Natural killer cell (primary cell): ENCODE measurements at places on chromosomes 7 and 10.

DNA sequence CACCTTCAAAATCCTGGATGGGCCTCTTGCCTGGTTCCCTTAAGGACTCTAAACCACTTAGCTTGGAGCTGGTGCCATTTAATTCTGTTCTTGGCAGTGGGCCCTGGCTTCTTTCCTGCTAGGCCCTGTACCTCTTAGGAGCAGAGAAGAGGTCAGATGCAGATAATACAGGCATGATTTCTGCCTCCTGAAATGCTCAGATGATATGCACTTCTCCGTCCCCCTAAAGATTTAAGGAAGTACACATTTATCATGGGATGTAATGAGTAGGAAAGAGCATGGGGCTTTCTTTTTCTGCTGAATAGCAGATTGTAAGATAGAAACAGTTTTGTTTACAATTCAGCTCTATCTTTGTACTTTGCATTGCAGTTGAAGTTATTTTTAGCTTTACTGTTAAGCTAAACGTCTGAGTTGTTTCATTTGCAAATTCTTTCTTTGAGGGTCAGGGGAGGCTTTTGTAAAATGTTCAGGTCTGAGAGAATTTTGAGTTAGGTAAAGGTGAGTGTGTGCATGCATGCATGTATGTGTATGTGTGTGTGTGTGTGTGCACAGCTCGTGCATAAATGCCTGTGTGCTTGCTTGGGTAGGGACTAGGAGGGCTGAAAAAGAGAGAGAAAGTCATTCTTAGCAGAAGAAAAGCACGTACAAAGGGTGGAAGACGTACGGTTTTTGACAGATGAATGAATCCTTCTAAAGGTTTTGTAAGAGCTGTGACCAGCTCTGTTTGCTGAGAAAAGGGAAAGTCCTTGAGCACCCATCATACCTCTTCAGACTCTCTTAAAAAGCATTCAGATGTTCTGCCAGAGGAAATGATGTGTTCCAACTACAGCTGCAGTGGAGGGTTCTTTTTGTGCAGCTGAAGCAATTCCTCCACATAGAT is 364.2 kb downstream of the AUTS2 start:
- DNase-seq = no peak

GRCh38 chr7:13989126-13989948 is at the start of gene ETV1:
Gene ETV1 (minus strand): TSS chr7:13989666. CDS start chr7:13989052, 614 bp downstream.
- peak; percentile 22 for DNase-seq

- no peak for DNase-seq
These were observed 50.0 kb downstream of the PNLIPRP2 start for GRCh38 chr10:116670706-116671105.

GRCh38 chr7:88307412-88307811 is 718 bp upstream of the STEAP4 start:
- DNase-seq = no peak

DNA sequence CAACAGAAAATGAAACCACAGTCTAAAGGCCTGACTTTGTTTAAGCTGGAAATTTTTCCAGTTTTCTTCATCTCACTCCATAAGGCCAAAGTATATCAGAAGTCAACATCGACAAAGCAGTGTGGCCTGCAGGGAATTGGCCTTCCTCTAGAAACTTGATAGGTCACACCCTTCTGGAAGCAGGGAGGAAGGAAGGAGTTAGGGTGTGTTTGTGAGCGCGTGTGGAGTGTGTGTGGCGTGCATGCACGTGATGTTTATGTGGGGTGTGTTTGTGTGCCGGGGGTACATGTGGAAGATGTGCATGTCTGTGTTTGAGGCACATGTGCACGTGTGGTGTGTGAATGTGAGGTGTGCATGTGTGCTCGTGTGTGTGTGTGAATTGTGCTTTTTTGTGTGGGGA is 28.6 kb downstream of the ZC3HAV1 start:
- DNase-seq = no peak

DNA sequence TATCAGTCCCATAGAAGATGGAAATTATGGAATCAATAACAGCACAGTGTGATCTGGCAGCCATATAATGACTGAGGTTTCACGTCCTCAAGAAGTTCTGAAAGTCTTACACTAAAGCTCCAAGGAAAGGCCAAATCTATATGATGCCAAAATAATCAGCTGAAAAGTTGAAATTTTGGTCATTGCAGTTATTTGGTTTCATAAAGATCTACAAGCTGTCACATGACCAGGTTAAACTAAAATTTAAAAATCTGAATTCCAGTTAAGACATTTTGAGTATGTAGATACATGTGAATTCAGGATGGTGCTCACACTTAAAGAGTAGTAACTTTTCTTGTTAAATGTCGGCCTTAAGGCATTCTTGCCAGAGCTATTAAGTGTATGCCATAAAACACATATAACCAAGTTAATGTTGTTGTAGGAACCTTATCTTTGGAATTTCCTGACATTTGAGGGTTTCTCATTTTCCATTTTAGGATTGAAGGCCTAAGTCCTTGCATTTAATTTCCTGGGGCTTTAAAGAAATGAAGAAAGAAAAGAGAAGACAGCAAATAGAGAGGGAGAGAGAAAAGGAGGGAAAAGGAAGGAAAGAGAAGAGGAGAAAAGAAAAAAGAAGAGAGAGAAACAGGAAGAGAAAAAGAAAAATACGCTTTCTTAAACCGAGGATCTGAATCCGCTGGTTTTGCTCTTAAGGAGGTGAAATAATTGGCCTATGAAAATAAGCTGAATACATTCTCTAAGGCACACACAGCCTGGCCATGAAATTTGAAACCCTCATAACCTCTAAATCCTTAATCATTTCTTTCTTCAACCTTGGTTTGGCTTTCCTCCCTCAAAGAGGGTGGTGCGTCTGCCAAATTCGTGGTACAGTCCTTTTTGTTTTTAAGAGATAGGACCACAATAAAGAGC is 43.8 kb downstream of the DENND2A start:
- no peak for DNase-seq

DNA sequence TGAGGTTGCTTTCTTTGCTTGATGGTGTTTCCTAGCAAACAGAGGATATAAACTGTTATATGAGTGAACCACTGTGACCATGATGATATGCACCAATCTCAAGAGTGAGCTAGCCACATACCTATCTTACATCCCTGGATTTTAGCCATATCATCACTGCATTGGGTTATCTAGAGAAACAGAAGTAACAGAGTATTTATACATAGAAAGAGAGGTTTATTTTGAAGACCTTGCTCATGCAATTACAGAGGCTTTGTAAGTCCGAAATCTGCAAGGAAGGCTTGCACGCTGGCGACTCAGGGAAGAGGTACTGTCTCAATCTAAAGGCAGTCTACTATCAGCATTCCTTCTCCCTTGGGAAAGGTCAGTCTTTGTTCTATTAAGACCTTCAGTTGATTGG is 11.8 kb upstream of the PON2 start:
- DNase-seq = no peak

GRCh38 chr10:85036661-85037060 is 708.3 kb downstream of the CCSER2 start:
- no peak for DNase-seq

- no peak for DNase-seq
These were observed 256.6 kb upstream of the SEMA3C start for GRCh38 chr7:81175275-81175940.

DNA sequence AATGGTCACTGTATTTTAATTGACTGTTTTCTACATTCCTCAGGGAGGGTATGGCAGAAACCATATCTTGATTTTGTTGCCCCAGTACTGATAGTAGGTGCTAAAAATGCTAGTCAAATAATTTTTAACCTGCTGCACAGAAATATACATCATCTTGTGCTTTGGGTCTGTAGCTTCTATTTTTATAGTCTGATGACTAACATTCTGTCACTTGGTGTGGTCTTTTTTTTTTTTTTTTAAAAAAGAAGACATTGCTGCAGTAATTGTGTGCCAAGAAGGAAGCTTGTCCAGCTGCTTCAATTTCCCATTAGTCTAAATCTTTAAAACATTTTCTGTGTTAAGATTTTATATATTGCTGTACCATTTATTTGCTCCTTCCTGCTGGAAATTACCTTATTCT is 83.6 kb downstream of the ICA1 start:
- DNase-seq = no peak

DNA sequence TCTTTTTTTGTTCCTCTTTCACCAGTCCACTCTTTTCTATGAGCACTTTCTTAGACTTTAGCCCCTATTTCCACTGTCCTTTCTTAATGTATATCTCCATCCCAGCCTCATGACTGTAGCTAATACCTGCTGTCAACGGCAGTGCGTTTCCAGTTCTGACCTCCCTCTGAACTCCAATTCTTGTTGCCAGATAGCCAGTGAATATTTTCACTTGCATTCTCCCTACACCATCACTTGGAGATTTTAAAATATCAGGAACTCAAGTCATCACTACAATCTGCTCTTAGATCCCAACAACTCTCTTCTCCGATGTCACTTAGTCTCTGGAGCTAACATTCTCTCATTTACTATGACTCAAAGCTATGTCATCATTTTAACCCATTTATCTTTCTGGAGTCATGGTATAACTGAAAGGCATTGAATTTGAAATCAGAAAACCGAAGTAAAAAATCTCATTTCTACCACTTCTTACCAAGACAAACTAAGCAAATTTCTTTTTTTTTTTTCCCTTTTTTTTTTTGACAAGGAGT is 5.1 kb upstream of the SLC16A12 start:
- no peak for DNase-seq

DNA sequence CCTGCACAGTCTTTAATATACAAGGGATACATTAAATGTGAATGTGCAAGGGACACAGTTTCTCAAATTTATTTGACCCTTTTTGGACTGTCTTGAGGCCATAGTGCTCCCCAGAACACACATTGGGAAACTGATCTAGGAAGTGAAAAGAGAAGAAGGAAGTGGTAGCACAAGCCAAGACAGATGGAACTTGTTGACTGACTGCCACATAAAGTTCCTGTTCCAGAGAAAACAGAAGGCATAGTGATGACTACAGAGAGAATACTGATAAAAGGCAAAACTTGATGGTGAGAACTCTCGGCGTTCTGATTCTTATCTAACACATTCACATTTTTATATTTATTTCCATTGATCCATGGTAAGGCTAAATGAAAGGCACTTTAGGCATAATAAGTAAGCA is 1216.4 kb downstream of the CNTNAP2 start:
- no peak for DNase-seq

DNA sequence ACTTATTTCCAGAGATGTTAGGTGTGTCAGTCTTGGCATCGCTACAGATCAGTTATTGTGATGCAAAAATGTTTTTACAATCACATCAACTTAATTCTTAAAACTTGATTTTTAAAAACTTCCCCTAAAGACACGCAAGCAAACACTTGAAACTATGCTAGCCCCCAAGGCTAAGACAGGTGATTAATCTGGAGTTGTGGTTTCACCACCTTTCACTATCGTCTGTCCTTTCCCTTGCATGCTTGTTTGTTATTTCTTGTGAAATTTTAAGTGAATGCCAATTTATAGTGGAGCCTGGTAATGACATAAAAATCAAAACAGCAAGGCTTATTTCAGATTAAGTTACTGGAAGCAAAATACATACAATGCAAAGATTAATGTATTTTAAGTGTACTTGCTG is 70.4 kb downstream of the SLC35B4 start:
- DNase-seq = no peak

- no peak for DNase-seq
These were observed 349.7 kb upstream of the NRP1 start for GRCh38 chr10:33684211-33684611.

DNA sequence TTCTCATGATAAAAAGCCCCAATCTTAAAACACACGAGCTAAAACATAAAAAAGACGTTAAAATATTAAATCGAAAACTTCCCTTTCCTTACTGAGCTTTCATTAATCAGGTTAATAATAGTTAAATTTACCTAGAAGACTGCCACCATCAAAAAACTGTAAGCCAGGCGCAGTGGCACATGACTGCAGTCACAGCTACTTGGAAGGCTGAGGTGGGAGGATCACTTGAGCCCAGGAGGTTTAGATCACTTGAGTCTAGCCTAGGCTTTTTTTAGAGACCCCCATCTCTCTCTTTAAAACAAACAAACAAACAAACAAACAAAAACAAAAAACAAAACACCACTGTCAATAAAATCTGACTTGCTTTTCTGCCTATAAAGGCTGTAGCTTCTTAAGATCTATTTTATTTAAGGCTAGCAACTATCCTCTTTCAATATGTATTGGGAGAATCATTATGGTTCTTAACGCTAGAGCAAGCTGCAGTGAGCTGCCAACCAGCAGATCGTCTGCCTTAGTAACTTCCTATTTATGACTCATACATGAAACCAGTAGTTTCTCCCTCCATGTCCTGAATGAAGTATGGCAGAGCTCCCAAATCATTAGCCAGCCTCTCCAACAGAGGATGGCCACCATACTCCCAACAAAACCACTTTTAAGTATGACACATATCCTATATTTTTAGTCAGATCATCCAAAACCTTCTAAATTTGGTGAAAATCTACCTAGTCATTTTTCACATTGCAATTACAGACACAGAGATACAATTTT is 163.7 kb downstream of the SRPK2 start:
- no peak for DNase-seq

DNA sequence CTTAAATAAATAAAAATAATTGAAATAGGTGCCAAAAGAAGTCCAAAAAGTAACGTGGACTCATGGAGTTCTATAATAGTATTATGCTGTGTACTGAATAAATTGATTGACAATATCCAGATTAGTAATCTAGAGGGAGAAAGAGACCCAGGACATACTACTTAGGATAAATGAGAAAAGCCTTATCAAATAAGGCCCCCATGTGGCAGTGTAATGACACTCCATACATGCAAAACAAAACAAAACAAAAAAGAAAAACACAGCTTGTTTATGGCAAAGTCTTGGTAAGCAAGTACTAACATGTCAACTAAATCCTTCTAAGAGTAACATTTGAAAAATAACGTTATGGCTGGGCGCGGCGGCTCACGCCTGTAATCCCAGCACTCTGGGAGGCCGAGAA is 3.6 kb upstream of the RUNDC3B start:
- peak; percentile 4 for DNase-seq

- no peak for DNase-seq
These were observed 5.8 kb upstream of the JAKMIP3 start for GRCh38 chr10:132059760-132060508.

GRCh38 chr10:77770868-77771175 is 133.2 kb upstream of the KCNMA1 start:
- no peak for DNase-seq

- DNase-seq = peak; percentile 18
These were observed 72.5 kb upstream of the KCNMA1 start for GRCh38 chr10:77710081-77710551.

- DNase-seq = no peak
These were observed 26.2 kb downstream of the VSTM4 start for GRCh38 chr10:49089152-49089551.

DNA sequence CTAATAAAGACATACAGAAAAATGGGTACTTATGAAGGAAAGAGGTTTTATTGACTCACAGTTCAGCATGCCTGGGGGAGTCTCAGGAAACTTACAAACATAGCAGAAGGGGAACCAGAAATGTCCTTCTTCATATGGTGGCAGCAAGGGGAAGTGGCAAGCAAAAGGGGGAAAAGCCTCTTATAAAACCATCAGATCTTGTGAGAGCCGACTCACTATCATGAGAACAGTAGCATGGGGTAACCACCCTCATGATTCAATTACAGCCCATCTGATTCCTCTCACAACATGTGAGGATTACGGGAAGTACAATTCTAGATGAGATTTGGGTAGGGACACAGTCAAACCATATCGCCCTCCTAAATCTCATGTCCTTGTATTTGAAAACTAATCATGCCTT is 1305.4 kb upstream of the SORCS1 start:
- DNase-seq = no peak
